CD4-positive, alpha-beta T cell treated with Interleukin-6 at 100 ng/mL for 8 hours (primary cell): ENCODE measurements at places on chromosomes 3 and 15.
A peak's percentile ranks its signal among the peaks of the same experiment; 100 is the strongest.

- DNase-seq = no peak
These were observed 19.4 kb downstream of the PLSCR1 start for GRCh38 chr3:146524961-146525360.

DNA sequence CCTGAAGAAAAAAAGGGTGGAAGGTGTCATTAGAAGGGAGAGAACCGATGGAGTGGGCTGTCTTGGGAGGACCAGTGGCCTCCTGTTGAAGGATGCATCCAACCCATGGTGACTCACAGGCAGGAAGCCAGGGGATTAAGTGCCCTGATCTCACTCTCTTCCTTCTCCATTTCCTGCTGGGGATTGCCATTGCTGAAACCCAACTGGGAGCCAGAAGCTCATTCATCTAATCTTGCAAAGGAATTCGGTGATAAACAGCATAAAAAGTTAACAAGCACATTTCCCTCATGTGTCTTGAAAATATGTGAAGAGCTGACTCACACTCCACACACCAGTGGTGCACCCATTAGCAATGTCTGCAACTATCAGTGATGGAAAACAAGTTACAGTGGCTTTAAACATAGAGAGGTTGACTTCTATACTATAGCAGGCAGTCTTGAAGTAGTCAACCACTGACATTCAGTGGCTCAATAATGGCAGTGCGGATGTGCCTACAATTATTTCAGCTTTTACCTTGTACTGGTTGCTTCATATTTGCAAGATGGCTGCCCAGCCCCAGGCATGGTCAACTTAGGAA lies 12.8 kb upstream of the CSRNP1 start:
- no peak for DNase-seq

DNA sequence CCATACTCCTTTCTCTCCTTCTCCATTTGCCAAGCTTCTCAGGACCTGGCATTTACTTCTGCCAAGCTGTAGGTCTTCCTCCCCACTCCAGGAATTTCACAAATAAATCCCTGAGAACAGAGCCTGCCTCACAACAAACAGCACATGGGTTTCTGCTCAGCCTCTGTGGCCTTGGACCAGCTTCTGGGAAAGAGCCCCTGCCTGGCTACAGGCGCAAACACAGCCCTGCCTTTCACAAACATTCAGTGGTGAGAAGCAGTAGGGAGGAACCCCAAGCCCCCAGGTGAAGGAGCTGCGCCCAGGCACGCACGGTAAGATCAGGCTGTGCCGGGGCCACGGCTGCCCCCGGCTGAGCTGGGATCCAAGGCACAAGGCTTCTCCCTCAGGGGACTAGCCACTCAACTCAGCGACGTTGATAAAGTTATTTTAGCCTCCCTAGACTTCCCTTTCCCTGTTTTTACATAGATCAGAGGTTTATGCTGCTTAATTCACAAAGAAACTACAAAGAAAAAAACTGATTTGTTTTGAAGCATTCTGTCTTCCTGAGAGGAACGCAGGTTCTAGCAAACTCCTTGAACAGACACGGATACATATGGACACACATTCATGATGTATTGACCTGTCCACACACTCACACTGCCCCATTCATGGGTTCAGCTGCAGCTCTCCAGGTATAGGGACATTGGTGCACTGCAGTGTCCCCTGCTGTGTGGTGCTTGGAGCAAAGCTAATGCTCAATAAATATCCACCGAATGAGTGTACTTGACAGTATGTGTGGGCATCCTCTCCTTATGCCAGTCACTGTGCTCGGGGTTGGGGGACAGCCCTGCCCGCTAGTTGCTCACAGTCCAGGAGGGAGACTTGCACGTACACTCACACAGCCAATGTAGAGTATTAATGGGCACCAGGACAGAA lies 25.4 kb downstream of the HES1 start:
- DNase-seq = no peak

- no peak for DNase-seq
These were observed 71.9 kb upstream of the RNU6-1 start for GRCh38 chr15:67911727-67912126.

DNA sequence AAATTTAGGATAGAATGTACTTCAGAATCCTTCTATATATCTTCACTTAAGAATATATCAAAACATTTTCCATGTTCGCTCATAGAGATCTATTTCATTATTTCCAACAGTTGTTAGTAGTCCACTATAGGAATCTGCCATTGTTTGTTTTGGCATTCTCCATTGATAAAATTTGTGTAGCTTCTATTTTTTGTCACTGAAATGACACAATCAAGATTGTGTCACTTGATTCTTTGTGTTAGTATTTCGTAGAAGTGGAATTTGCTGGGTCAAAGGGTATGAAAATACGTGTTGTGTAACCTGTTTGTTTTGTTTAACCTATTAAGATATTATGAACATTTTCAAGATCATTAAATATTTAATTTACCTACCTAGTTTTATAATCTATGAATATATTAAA lies 15.9 kb upstream of the GPR156 start:
- DNase-seq = no peak

DNA sequence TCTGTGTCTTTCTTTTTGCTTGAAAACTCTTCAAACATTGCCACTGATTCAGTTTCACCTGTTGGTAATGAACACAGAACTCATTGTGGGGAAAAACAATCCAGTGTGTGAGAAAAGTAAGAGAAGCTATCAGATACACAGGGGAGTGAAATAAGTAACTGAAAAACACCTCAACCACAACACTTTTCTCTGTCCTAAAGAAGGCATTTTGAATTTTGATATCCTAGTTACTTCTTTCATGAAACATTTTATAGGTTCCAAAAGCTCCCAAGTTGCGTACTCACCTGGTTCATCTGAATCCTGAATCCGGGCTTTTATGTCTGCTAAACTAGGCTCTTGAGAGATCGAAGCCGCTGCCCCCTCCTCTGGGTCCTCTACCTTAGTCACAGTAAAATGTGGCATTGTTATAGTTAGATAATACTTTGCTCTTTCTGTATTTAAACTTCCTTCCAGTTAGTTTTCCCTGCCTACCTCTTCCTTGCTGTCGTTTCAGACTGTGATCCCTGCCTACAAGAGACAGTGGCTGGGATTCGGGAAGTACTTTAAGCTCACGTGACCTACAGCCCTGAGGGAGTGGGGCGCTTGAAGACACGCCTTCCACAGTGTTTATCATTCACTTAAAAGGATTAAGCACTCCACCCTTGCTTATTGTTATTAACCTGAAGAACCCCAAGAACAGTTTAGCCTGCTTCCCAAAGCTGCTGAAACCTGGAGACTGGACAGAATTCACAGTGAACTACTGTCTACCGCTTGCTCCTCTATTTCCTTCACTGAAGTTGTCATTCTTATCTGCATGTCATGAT lies 19.1 kb downstream of the SLC12A6 start:
- peak; percentile 29 for DNase-seq

DNA sequence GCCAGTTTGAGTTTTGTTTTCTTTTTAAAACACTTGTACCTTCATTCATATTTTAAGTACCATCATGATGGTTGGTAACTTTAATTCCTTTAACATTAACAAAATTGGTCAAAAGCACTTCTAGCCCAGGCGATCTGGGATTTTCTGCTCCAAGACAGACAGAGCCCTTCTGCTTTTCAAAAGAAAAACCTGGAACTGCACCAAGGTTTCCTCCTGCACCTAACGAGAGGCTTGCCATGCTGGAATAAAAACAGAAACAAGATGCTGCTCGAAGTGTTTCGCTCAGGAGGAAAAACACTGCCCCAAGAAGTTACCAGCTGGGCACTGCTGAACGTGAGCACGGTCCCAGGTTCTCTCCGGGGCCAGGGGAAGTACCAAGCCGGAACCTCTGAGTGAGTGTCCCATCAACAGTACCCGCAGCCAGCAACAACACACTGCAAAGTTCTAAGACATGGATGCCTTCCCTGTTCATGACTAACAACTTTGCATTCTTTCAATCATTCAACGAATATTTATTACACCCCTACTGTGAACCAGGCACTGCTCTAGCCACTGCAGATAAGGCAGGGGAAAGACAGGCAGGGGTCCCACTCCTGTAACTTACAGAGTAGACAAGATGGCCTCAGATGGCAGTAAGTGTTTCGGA lies 98.8 kb downstream of the XXYLT1 start:
- DNase-seq = no peak

DNA sequence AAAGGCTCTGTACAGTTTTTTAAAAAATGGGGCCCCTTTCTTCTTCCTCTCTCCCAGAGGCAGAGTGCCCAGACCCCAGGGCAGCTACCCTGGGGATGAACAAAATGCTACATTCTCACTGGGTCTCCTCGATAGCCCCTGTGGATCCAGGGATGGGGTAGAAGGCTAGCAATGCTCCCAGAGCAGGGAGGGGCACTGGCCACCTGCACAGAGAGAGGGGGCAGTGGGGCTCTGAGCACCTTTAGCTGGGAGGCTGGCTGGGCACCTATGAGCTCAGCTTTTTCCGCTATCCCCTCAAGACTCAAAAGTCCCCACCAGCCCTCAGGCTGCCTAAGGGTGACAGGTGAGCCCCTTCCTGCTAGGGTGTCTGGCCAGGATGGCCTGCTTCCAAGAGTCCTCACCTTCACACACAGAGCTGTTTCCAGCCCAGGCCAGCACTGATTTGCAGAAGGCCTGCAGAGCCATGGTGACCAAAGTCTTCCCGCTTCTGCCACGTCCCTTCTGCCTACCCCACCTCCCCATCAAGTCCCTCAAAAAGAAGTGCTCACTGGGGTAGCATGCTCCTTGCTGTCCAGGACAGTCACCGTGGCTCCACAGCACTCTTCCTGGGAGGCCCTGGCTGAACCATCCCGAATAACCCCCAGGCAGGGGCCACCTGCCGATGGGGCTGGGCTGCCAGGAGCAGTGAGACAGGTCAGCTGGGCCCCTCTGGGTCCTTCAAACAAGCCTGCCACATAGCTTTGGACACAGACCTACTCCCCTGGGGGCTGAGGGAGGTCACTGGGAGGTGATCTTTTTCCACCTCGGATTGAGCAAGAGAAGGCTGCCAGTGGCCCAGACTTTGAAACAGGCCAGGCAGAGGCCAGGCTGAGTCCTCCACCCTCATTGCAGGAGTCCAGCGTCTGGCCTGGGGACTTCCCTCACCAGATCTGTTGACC lies 20.4 kb downstream of the BMF start:
- no peak for DNase-seq

DNA sequence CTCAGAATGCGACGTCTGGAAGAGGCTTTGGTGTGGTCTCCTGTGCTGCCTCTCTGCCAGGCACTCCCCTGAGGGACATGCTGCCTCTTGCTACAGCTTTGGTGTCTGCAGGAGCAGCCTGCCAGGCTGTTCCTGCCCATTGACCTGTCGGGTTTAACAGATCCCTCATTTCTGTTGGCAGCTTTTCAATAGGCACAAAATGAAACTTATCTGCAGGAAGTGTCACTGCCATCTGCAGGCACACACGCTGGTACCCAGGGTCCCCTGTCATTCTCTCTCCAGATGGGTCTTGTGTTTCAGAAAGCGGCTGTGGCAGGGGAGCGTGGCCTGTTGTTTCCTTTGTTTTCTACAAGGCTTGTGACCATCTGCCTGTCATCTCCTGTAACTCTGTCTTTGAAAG lies 328.3 kb upstream of the CHRM5 start:
- DNase-seq = no peak
